NCI-H1436 (cell line): ENCODE measurements at places on chromosomes 3 and 15.

DNA sequence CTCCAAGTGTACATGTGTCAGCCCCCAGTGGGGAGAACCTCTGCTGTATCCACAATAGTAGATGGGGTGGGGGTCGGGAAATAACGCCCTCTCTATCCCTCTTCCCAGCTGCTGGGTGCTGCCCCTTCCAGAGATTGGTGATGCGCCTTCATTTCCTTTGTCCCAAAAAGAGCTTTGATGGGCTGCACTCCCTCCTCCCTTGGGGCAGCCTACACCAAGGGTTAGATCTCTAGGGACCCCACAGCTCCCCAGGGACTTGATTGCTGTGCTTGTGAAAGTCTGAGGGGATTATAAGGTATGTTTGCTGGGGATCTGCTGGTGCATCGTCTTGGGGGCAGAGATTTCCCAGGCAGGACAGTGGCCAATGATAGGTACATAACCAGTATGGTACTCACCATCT is 105.3 kb downstream of the UNC13C start:
- DNase-seq = no peak

- no peak for DNase-seq
Observed at GRCh38 chr3:40602778-40603385, 78.1 kb downstream of the ZNF621 start.

DNA sequence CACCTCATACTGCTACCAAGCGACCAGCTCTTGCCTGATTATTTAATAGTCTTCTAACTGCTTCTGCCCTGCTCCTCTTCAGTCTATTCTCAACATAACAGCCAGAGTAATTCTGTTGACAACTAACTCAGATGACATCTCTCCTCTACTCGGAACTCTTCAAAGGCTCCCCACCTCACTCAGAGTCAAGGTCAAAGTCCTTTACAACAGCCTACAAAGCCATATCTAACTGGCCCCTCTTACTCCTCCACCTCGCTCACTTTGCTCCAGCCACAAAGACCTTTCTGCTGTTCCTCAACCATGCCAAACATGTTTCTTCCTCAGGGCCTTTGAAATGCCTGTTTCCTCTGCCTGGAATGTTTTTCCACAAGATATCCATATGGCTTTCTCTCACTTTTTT is 43.6 kb downstream of the PIK3R4 start:
- DNase-seq = no peak

DNA sequence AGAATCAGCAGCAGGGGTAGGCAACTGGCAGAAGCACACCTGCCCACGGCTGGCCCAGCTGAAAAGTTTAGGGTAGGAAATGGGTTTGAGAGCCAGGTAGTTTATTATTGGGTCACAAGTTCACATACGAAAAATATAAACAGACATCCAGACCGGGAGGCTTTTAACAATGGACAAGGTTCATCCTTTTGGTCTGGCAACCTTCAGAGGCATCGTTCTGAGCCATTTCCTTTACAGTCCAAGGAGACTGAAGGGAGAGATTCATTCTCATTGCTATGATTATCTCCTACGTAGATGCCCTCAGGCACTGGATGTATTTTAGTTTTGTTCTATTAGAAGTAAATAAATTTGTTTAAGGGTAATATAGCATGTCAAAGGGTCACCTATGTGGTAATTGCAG is 248.0 kb upstream of the THBS1 start:
- DNase-seq = no peak

- peak; percentile 76 for DNase-seq
Observed at GRCh38 chr3:114418724-114419543, 125.1 kb downstream of the TIGIT start.

DNA sequence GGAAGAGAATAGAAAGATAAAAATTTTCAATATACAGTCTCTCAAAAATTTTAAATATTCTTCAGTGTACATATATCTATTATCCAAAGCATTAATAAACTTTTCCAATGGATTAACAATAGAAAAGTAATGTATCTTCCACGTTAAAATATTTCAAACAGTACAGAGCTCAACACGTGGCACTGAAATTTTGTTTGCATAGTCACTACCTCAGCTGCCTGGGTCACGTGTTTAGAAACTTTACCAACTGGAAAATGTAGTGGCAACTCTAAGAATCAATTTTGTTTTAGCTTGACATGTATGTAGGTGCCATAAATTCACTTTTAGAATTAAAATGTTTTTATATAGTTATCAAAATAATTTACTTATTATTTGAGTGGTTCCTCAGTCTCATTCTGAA is 85.3 kb downstream of the CNTN3 start:
- DNase-seq = no peak

DNA sequence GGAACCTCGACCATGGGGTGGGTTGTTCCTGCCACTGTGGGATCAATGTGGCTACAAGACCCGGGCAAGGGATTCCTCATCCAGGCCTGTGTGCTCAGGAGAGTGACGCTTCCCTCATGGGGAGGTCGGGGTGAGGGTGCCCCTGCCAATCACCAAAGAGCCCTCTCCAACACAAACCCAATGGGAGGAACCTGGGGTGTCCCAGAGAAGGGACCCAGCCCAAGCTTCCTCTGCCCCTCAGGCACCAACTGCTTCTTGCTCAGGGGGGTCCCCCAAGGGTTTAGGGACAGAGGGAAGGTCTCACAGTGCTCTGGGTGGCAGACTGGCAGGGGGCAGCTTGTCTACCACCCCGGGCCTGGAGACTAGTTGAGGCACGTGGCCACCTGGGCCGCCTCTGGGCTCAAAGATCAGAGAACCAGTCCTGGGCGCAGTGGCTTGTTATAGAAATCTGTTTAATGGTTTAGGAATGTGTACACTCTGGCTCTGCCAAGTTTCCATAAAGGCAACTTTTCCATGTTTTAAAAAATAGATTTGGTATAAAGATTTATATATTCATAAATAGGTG is 26.6 kb downstream of the GP9 start:
- no peak for DNase-seq

- no peak for DNase-seq
Observed at GRCh38 chr3:34225821-34226366, 427.5 kb downstream of the PDCD6IP start.

GRCh38 chr3:186141790-186142189 is 32.9 kb upstream of the ETV5 start:
- DNase-seq = no peak

GRCh38 chr15:41585127-41586047 is 26.4 kb downstream of the TYRO3 start:
- no peak for DNase-seq

DNA sequence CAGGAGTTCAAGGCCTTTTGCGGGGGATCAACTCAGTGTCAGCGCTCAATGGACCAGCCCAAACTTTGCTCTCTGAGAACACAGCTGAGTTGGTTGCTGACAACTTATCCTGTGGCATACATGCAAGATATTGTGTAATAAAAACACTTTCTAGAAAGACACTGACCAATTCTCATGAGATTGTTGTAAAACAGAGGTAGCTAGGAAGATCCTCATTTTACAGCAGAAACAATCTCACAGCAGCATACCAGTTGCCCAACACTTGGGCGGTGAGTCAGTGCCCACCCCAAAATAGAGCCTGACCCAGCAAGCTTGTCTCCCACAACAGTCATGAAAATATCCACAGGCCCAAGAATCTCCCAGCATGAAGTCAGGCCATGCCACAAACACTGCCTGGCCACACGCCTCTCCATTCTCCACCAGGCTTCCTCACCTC is 18.2 kb downstream of the KLHL6 start:
- DNase-seq = no peak

DNA sequence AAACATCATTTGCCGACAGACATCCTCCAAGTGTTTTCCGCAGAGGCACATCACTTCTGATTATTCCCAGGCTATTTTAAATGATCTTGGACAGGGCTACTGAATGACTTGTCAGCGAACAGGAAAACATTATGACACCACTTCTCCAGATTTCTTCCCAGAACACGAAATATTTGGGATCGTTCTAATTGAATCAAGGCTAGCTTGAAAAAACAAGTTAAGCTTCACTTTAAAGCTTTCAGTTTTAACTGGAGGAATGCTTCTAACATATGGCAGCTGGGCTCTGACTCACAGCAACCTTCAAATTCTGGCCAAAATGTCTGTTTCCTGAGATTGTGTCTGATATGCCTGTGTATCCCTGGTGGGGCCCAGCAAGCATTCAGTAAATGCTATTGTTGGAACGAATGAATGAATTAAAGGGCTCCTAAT is 127.0 kb upstream of the ICE2 start:
- DNase-seq = no peak

DNA sequence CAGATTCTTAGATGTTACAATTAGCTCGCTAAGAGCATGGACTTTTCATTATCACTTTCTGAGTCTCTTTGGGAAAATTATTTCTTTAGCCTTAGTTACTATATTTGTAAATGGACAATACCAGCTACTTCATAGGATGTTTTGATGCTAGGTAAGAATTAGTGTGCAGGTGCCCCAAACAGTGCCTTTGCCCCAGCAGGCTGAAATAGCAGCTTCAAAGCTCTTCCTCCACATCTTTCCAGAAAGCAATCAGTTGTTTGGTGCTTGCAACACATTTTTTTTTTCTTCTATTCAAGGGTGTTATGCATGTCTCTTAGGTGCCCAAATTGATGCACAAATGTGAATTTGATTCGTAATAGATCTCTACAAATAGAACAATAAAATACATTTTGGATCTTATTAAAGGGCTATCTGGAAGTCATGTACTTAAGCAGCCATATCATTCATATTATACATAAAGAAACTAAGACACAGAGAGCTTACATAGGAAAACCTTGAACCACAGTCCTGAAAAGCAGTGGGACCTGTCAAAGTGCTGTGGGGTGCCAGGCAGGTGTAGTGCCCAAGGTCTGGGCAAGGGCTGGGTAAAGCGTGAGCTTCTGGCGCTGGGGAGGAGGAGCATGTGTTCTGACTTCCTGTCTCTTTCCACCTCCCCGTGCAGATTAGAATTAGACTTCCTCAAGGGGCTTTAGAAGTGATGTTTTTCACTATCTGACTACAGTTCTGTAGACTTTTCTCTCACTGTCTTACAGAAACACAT is 62.9 kb downstream of the FNDC3B start:
- DNase-seq = no peak

GRCh38 chr3:48776854-48777253 is 59.8 kb upstream of the IP6K2 start:
- no peak for DNase-seq

- no peak for DNase-seq
Observed at GRCh38 chr3:21991061-21991460, 240.1 kb upstream of the ZNF385D start.

DNA sequence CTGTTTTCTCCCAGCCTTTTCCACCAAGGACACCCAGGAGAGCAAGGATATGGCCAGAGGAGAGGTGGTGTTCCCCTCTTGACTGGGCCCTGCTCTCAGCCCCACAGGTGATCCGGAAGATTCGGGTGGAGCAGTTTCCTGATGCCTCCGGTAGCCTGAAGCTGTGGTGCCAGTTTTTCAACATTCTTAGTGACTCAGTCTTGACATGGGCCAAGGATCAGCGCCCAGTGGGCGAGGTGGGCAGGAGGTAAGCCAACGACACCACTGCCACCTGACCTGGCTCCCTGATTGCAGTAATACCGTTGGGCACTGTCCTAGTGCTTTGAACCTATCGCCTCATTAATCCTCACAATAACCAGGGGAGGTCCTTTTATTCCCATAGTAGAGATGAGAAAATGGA is 25.3 kb upstream of the SLC28A1 start:
- DNase-seq = no peak

- no peak for DNase-seq
Observed at GRCh38 chr3:153379516-153379915, 217.5 kb downstream of the RAP2B start.

DNA sequence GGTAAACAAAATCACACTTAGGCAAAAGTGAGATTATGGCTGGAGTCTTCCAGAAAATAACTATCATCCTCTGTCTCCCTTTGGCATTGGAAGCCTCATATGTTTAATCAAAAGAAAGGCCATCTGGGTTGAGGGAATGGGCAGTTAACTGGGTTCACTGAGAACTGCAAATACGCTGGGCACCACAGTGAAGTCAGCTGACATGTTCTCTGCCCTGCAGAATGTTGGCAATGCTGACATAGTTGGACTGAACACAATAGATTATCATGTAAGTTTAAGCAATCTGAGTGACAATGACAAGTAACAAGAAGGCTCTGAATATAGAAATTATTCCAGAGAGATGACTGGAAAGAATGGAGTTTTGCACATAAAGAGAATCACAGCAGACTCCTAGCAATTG is 43.8 kb upstream of the SLC25A26 start:
- DNase-seq = no peak

GRCh38 chr3:162764051-162764807 is 1267.6 kb downstream of the OTOL1 start:
- no peak for DNase-seq

- no peak for DNase-seq
Observed at GRCh38 chr15:44529864-44530604, 6.9 kb upstream of the EIF3J start.

DNA sequence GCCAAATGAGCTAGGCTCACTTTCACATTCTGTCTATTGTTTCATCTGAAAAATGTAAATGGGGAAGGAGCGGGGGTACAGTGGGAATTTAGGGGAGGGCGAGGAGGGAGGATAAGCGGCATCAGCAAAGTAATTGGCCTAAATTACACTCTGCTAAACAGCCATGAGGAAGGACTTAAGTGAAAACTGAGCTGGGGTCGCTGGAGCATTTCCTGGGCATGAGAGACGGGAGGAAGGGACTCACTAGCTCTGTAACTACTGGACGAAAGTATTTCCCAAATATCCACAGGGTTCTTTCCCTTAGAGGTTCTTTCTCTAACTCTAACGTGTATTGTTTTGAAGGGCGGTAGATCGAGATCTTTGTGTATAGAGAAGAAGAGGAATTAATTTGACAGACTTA is 418.0 kb downstream of the SOX2 start:
- no peak for DNase-seq

DNA sequence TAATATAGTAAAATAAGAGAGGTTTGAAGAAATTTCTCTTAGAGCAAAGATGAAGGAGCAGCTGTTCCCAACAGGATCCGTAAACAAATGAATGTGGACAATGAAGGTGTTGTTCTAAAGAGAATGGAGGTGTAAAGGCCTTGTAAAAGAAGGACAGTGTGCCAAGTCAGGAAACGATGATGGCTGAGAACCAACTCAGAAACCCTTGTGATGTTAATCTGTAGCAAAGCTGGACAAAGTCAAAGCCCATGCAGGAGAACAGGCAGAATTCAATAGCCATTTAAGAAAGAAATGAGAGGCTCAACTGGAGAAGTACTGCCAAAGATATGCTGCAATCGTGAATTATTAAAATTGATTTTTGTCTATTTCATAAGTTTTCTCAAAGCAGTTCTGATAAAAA is 192.2 kb downstream of the MBNL1 start:
- DNase-seq = no peak

DNA sequence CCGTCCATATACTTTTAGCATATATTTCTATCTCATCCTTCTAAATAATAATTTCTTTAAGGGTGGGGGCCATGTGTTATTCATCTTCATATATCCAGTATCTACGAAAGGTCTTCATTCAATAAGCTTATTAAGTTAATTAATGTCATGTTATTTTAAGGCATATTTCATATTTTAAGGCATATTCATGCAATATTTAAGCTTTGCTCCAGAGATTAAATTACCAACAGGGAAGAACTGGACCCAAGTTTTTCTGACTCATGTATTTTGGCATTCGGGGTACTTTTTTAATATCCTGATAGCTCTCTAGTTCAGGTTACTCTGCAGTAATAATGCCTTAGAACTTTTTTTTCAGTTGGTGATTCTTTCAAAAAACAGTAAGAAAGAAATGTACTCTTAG is 27.4 kb downstream of the PHC3 start:
- DNase-seq = no peak

GRCh38 chr3:47194994-47195393 is 31.1 kb upstream of the SETD2 start:
- DNase-seq = no peak
